CD4-positive, alpha-beta T cell treated with Interferon alpha-2 for 1 hour (primary cell): ENCODE measurements at places on chromosomes 4 and X.

- no peak for DNase-seq
These were observed 65.4 kb upstream of the KLHL13 start for GRCh38 chrX:118182025-118182424.

GRCh38 chrX:83819304-83819703 is 41.6 kb upstream of the CYLC1 start:
- DNase-seq, result no peak

- no peak for DNase-seq
These were observed at the start of gene MAGEA4 for GRCh38 chrX:151912780-151913179. Gene MAGEA4 (plus strand): TSS chrX:151912889. CDS start chrX:151923665, 10,776 bp downstream.

- DNase-seq, result no peak
These were observed 594 bp downstream of the MSMO1 start for GRCh38 chr4:165328101-165328425.
